A549 (cell line): ENCODE measurements at places on chromosomes 7 and 10. TPM values are rescaled to one million over a fixed set of nuclear protein-coding genes. Genes with fewer than 3 reads are reported as not detected.

Gene RADIL
- polyA plus RNA-seq: 1.1 to 1.5 TPM (median 1.1 TPM) in 3 replicates

- DNase-seq: no peak
These were observed 25.6 kb downstream of the IRF5 start for GRCh38 chr7:128963327-128963757.

GRCh38 chr10:6035101-6035834, 26.9 kb downstream of the IL2RA start:
- no peak for DNase-seq

- no peak for DNase-seq
These were observed 27.7 kb downstream of the EBF3 start for GRCh38 chr10:129936266-129936922.

DNA sequence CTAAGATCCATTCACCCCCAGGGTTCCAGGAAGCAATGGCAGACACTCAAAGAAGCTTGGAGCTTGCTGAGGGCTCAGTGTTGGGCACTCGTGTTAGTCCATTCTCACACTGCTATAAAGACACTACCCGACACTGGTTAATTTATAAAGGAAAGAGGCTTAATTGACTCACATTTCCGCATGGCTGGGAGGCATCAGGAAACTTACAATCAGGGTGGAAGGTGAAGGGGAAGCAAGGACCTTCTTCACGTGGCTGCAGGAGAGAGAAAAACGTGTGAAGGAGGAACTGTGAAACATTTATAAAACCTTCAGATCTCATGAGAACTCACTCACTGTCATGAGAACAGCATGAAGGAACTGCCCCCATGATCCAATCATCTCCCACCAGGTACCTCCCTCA, 44.7 kb upstream of the SMNDC1 start:
- no peak for DNase-seq

- peak; percentile 80 for DNase-seq
These were observed 311.7 kb downstream of the GATA3 start for GRCh38 chr10:8365935-8366911.

DNA sequence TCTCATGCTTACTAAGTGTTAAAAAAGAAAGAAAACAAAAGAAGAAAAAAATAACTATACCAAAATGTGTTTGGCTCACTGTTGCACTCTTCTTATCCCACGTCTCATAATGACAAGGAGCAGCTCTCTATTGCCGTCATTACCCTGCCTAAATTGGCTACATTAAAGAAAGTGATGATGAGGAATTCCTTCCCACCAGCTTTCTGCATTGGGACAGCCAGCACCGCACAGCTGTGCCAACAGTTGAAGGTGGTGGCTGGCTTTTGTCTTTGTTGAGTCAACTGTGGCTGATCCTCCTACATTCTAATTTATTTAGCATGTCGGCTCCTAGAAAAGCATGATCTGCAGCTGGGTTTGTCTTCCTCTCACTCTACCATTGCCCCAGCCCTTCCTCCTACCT, 751.8 kb downstream of the KCNMA1 start:
- no peak for DNase-seq
